ENCODE measurements at places on chromosomes 4 and X.

DNA sequence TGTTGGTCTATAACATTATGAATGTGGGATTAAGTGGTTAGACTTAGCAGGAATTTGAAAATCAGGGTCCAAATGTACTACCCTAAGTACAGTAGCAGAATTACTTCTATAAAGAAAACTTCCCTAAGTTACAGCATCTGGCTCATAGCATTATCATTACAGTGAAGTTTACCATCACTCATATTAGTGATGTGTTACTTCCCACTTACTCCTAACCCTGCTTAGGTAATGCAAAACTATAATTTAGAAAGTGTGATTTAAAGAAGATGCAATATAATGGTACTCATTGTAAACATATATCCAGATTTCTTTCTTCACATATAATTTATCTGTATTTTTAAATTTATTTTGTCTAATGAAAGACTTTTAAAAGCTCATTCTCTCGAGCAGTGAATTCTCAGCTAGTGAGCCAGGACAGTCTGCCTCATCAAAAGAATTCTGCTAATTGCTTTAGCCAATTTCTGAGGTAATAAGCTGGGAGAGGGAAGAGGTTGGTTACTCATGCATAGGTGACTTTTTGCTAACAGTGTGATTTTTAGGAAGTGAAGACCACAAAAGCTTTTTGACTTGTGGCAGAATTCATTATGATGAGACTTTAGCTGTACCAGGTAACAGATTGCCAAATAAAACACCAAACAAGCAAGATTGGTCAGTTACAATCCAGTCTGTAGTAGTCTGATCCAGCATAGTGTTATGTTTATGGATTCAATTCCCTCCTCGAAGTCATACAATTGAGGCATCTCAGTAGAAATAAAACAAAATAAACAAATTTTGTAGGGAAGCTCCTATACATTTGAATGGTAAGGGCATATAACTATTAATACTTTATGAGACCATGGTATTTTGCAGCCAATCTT is 21.0 kb downstream of the PLS3 start:
- no peak for DNase-seq

DNA sequence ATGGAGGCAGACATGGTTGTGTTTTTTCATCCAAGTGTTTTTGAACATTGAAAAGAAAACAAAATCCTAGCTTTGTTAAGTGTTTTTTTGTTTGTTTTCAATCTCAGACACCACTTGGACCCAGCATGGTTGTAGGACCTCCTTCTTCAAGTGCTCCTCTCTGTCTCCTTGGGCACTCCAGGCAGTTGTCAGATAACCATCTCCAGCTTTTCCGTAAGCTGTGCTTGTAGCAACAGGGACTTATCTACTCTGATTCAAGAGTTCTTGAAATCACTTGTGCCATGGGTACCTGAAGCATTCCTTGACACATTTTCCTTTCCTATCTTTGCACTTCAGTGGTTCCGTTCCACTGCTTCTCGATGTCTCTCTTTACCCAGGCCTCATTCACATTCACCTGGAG is 334.9 kb upstream of the DDX53 start:
- DNase-seq: no peak

DNA sequence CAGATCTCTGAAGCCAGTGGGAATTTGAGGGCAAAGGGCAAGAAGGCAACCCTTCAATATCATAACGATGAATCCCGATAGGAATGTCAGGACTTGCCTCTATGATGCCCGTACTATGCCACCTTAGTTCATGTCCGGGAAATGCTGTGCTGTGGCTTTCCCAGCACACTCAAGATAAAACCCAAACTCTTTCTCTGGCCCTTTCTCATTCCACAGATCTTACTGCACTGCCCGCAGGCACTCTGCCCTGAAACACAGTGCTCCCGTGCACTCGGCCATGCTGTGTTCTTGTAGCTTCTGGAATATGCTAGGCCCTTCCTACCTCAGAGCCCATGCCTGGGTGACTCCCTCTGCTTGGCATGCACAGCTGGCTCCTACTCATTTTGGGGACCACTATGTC is 26.3 kb downstream of the SORCS2 start:
- DNase-seq: no peak

GRCh38 chrX:108464604-108465003 is 25.0 kb downstream of the COL4A5 start:
- no peak for DNase-seq

DNA sequence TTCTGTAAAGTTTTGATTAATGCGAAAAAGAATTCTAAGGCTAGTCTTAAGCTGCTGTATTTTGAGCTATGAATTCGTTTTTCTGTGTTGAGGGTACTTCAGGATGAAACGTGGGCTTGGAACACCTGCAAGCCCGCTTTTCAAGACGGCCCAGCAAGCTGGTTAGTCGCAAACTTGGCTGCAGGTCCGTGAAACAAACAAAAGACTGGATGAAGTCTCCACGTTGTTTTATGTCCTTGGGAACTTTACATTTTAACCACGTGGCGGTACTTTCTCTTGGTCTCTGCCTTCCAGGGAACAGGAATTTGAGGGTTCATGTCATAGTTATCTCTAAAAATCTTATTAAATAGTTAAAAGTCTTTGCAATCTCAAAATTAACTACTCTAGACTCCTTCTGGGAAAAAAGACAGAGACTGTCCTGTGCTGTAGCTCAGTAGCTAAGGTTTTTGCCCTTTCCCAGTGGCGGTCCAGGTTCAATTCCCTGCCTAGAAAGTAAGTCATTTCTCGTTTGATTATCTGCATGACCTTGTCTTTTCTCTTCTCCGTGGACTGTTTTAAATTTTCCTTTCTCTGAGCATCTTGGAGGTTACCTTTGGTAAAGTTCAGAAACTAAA is 21.0 kb downstream of the TENM3 start:
- no peak for DNase-seq

DNA sequence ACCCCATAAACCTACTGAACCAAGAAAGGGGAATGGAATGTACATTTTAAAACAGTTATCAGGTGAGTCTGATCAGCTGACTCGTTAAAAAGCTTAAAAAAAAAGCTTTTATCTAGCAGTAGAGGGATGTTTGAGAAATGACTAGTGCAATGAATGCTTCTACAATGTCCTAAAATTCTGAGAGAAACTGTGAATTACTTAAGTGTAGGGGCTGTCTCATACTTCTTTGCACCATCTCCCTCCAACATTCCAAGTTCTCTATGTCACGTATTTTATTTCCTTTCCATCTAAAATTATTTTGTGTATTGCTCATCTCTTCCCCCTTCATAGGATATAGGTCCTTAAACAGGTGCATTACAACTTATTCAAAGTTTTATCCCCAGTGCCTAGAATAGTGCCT is 11.9 kb upstream of the AREG start:
- DNase-seq: no peak

DNA sequence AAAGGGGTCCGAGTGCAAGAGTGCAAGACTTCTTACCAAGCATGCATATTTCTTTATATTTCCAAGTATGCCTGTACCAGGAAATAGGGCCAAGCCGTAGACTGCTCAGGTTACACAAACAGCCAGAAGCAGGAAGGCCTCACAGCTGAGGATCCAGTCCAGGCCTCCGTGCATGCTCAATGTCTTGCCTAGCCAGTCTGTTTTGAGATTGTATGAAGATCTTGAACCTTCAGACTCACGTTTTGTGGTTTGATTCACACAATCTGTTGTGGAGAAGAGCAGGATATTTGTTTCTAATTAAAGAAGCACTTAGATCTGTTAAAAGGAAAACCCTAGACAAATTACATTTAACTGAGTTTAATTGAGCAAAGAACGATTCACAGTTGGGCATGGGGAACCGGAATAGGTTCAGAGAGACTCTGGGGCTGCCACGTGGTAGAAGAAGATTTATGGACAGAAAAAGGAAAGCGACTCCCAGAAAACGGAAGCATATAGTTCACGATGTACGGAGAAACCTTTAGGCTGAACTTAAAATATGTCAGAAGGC is 1.2 kb downstream of the MGST2 start:
- no peak for DNase-seq

DNA sequence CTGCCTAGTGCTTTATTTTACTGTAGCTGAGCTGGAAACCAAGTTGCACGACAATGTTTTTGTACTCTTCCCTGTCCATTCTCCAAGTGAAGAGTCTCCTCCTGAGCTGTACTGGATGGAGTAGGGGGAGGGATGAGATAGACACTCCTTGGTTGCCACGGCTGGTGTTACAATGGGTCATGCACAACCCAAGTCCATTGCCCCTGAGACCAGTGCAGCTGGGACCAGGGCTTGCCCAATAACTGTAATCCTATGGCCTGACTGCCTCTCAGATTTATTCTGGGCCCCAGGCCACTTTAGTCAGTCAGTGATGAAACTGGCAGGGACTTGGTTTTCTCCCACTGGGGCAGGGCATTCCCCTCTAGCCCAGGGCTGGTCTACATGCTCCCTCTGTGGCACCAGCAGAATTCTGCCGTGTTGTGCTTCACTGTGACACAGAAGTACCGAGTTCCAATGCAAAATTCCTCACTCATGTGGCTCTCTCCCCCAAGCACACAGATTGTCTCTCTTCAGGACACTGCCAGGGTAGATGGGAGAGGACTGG is 203.3 kb upstream of the PCDH18 start:
- DNase-seq: no peak

DNA sequence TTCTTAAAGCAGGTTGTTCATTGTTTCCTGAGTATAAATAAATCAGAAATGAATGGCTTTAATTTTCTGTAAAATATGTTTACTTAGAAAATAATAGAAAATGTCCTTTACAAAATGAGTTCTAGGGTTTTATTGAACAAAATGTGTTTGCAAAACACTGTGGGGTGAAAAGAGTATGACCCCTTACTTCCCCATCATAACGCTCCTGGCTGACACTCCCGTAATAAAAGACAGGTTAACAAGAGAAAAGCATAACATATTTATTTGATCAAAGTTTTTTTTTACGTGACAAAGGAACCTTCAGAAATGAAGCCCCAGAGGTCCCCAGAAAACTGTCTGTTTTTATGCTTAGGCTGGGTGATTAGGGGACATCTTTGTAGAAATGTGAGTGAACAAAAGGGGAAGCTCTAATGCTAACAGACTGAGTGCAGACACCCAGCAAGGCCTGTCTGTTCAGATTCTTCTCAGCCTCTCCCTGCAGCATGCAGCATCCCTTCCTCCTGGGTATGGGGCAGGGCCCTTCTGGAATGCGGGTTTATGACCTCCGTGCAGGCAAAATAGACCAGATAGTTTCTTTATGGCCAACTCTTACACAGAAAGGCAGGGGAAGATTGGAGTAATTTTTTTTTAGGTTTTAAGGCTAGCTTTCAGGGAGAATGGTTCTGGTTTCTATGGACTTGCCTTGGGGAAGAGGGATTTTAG is 26.1 kb downstream of the ZFP42 start:
- DNase-seq: no peak

DNA sequence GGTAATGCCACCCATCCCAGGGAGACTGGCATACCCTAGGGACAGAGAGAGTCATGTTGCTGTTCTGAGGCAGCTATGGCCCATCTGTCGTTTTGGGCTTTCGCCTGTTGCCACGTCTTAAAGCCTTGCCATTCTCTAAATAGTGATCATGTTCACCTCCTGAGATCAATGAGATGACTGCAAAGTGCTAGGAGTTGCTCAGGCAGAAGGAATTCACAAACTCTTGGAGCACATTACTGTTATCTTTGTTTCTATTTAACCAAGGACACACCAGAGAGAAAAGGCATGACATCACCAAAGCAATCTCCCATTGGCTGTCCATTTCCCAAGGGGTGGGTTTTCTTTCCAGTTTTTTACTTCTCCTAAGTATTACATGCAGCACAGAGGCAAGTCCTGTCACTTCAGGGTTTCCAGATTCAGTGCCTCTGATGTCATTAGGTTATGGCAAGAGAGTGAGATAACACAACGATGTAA is 37.1 kb upstream of the SETD7 start:
- no peak for DNase-seq

- DNase-seq: no peak
Measured at GRCh38 chr4:82053396-82053795, 320.4 kb downstream of the HNRNPD start.

- DNase-seq: no peak
Measured at GRCh38 chrX:77065896-77066295, 381.3 kb upstream of the FGF16 start.

- DNase-seq: no peak
Measured at GRCh38 chr4:121998024-121998423, 46.2 kb upstream of the TRPC3 start.

- DNase-seq: peak; percentile 26
Measured at GRCh38 chr4:83074086-83074704, 39.2 kb downstream of the COPS4 start.

DNA sequence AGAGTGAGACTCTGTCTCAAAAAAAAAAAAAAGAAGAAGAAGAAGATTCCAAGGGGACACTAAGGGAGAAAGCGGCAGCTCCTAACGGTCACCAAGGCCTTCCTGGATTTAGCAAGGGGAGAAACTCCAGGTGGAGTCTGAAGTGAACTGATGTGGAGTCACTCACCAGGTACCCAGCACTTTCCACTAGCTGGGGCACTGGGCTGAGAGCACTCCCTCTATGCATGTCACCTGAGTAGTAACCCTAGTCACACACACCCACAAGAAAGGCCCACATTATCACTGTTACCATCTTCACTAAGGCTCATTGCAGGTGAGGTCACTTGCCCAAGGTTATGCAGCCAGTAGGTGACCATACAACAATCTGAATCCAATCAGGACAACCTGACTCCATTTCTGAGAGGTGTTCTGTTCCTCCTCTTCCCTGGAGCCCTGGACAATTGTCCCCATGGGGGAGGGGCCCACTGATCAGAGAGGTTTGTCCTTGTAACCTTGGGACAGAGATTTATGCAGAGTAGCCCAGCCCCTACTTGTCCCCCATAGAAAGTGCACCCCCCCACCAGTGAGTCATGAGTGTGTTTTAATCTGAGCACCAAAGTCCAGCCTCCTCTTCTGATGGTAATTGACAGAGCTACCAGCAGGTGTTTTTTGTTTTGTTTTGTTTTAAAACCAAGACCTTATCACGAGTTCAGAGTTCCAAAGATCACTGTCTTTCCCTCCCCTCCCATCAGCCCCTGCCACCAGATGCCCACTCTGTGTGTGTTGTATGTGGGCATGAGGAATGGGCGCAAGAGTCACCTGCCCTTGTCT is 5.9 kb upstream of the SASH3 start:
- no peak for DNase-seq

- no peak for DNase-seq
Measured at GRCh38 chr4:139163806-139164206, 13.2 kb downstream of the ELF2 start.

- DNase-seq: no peak
Measured at GRCh38 chr4:147303873-147304229, 177.0 kb upstream of the EDNRA start.

- DNase-seq: no peak
Measured at GRCh38 chr4:2390146-2390545, 28.3 kb downstream of the ZFYVE28 start.

GRCh38 chr4:31088600-31089230 is 368.5 kb downstream of the PCDH7 start:
- DNase-seq: peak; percentile 4
